ENCODE measurements at places on chromosomes 5 and 9. TPM values are rescaled to one million over a fixed set of nuclear protein-coding genes. Genes with fewer than 3 reads are reported as not detected.

DNA sequence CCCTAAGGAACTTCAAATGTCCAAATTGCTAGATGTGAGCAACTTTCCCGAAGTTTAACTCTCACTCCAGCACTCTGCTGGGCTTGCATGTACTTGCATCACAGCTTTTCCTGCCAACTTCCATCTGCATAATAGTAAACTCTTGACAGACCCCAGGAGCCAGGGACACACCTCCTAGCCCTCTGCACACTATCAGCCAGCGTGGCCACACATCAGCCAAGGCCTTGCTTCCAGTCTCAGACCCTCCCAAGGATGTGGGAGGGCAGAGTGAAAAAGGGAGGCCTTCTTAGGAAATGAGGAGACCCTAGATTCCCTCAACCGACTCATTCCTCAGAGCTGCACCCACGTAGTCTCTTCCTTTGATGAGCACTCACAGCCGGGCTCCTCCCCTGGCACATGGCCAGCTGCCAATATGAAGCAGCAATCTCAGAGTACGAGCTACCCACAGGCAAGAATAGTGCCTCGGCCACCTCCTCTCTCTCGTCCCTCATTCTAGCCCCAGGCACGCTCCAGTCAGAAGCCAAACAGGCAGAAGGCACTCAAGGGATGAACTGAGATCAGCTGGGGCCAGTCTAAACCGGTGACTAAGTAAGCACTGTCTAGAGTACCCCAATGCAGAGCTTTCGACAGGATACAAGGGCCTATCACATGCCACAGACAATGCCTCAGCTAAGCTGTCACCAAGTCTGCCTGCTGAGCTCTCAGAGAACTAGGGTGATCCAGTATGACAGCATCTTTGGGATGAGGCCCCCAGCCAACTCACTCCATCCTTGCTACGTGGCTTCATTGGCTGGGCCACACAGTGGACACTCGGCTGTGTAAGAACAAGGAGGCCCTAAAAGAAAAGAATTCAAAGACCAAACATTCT, 2.3 kb downstream of the P4HA2 start:
- DNase-seq, result peak; percentile 73

- no peak for DNase-seq
Observed at GRCh38 chr9:13674926-13675637, 395.6 kb upstream of the MPDZ start.

DNA sequence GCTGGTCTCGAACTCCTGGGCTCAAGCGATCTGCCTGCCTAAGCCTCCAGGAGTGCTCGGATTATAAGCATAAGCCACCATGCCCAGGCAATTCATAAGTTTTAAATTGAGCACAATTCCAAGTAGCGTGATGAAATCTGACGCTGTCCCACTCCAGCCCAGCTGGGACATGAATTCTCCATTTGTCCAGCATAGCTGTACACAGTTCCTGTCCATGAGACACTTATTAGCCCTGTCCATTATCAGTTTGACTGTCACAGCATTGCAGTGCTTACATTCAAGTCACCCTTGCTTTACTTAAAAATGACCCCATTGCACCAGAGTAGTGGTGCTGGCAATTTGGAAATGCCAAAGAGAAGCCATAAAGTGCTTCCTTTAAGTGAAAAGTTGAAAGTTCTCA, 7.6 kb upstream of the SLC30A5 start:
- no peak for DNase-seq

DNA sequence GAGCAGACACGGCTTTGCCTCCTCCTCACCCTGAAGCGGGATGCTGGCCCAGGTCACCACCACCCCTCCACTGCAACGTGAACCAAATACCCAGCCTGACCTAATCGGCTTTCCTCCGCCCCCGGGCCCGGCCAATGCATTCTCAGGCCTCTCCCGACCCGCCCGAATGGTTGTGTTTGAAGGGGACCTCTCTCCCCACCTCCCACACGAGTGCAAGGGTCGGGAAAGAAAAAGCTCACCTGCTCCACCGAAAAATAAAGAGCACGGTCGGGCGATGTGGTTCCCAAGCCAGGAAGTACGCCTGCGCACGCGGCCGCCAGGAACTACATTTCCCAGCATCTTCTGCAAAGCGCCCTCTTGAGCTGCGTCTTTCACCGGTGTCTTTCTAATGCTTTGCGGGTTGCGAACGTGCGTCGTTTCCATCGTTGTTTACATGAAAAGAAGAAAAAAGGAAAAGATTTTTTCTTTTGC, at the start of gene ZNF883:
ZNF883 (minus strand) TSS at position 282 of the 471 bp plus-strand sequence.
- DNase-seq, result peak; percentile 62

GRCh38 chr5:157130925-157131324, 11.7 kb downstream of the MED7 start:
- DNase-seq, result no peak

GRCh38 chr5:85428426-85428934, 1043.8 kb upstream of the EDIL3 start:
- DNase-seq, result no peak

S100Z gene
- total RNA-seq, result not detected

PRDM9 gene
- total RNA-seq, result not detected
